Stimulated activated CD8-positive, alpha-beta memory T cell treated with anti-CD3 and anti-CD28 coated beads, Interleukin-4, amount 100 ng/mL, for 24 hours (primary cell): ENCODE measurements at places on chromosomes 5 and 9.

DNA sequence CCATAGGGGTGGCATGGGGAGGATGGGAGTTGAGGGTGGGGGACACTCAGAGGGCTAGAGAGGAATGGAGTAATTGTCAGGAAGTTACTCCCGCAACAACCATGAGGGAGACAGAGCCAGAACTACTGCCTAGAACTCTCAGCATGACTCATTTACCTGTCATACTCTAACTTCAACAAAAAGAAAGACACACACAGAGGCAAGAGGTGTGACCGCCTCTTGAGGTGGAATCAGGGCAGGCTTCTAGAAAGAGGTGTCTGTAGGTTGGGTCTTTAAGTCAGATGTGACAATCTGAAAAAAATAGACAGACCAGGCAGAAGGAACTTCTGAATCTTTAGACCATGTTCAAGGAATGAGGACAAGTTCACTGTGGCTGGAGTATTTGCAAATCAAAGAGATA lies 73.4 kb downstream of the GABBR2 start:
- DNase-seq: no peak

DNA sequence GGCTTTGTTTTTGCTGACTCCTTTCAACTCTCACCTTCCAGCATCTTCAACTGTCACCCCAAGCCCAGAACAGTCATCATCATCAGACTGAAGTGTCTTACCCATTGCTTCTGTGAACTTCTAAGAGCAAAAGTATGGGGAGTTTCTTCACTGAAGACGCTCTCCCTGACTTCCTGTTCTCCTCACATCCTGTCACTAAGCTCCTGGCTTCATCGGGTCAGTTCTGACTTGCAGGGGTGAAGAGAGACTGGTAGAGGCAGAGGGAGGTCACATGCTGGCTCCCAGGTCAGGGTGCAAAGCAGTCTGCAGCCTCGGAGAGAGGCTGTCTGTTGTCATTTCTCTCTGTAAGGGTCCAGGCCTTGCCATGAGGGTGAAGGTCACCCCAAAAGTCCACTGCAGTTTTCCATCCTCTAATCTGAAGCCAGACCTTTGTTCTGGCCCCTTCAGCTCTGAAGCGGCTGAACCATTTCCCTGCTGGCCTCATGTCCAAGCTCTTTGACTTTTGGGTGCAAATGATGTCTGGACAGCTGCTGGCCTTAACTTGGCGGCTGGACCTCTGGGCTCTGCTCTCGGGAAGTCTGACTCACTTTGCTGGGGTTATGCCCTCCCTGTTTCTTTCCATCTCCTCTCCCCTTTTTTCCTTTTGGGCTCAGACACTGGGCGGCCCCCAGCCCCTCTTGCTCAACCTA lies 305.0 kb downstream of the RAB3C start:
- DNase-seq: no peak

DNA sequence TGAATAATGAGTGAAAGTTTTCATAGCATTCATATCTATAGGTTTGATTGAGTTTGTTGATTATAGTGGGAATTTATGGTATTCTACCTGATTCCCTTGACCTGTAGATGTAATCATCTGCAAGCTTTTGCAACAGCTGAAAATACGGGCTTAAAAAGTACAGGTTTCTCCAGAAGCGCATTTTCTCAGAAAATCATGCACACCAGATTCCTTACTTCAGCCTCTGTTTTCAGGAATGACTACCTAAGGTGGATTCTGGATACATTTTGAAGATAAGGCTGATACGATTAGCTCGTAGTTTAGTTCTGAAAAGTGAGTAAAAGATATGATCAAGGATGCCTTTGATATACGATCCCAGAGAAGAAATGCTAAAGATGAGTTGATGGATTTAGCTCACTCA lies 694.8 kb upstream of the CDH10 start:
- DNase-seq: no peak

GRCh38 chr9:98821831-98822230 lies 14.4 kb downstream of the GALNT12 start:
- DNase-seq: no peak

DNA sequence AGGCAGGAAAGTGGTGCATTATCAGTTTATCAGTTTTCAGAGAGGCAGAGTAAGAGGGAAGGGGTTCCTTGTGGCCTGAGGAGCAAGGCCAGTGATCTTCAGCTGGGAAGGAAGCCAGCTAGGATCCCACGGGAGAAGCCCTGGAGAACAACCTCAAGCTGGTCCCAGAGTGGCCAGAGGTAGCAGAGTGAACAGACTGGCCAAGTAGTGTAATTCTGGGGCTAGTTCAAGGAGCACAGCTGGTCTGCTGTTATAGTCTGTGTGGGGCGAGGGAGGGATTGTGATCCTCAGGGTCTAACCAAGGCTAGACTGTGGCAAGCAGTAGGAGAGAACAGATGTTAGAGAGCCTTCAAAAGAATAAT lies 164.6 kb downstream of the CARTPT start:
- no peak for DNase-seq

DNA sequence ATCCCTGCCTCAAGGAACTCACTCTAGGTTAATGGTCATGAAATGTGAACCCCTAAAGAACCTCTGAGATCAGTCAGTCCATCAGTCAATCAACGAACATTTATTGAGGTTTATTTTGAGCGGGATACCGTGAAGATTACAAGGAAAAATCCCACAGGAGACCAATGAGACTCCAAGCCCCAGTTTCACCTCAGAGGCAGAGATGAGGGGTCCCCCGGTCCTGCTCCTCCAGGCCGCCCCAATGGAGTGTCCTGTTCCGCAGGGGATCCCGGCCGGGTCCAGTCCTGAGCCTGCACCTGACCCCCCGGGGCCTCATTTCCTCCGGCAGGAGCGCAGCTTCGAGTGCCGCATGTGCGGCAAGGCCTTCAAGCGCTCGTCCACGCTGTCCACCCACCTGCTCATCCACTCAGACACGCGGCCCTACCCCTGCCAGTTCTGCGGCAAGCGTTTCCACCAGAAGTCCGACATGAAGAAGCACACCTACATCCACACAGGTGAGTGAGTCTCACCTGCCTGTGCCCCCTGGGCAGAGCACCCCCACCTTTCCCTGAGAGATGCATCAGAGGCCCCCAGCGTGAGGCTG lies 11.0 kb downstream of the GFI1B start:
- no peak for DNase-seq

- DNase-seq: no peak
Measured at GRCh38 chr5:180486636-180487149, 7.5 kb upstream of the CNOT6 start.

GRCh38 chr9:131598121-131598520 lies 52.8 kb downstream of the PRRT1B start:
- no peak for DNase-seq

- DNase-seq: no peak
Measured at GRCh38 chr9:125359011-125359410, 97.4 kb downstream of the GAPVD1 start.

DNA sequence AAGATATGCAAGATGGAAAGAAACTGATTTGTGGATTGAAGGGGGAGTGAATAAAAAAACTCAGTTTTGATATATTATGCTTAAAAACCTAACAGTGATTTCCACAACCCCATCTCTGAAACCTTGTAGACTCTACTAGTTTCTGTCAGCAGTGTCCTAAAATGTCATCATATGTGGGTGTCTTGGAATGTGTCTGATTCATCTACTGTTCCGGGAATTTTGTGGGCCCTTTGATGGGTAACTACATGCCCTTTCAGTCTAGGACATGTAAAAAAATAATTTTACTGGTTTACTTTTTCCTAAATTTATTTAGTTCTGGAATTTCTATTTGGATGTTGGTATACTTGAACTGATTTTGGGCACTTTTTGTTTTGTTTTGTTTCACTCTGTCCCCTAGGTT lies 118.9 kb upstream of the NMUR2 start:
- no peak for DNase-seq

DNA sequence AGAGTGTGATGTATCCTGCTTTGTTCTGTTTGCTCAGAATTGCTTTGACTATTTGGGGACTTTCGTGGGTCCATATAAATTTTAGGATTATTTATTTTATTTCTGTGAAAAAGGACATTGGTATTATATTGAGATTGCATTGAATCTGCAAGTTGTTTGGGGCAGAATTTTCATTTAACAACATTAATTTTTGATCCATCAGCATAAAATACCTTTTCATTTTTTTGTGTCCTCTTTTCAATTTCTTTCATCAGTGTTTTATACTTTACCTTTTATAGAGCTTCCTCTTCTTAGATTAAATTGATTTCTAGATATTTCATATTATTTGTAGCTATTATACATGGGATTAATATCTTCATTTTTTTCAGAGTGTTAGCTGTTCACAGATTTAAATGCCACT lies 40.8 kb upstream of the FBXL7 start:
- no peak for DNase-seq

- DNase-seq: no peak
Measured at GRCh38 chr5:121667292-121667691, 184.4 kb upstream of the FTMT start.

DNA sequence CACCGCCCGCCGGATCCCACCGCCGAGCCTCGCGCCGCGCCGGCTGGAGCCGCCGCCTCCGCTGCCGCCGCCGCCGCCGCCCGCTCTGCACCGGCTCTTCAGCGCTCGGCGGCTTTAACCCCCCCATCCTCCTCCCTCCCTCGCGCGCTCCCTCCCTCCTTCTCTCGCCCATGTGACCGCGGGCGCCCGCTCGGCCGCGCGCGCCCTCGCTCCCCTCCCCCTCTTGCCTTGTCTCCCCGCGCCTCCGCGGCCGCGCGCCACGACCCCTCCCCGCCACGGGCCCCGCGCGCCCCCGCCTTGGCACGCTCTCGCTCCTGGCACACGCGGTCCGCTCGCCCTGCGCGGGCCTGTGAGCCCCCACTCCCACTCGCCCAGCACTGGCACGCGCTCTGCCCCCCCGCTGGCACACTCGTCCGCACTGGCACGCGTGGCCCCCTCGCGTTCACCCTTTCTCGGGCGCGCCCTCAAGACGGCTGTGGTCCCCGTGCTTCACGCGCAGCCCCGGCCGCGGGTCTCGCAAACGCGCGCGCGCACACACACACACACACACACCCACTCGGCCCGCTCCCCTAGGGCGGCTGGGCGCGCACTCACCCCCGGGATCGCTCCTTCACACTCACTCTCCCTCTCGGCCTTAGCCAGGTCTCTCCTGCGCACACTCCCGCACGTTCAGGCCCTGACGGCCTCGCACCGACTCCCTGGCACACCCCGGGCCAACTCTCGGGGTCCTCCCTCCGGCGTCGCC lies at the start of gene CNTFR:
Gene CNTFR (minus strand): TSS at position 89 of the 745 bp plus-strand sequence. CDS start 20,743 bp downstream, outside the sequence.
- DNase-seq: no peak

GRCh38 chr9:97504381-97505216 lies 3.1 kb downstream of the TMOD1 start:
- no peak for DNase-seq

- no peak for DNase-seq
Measured at GRCh38 chr9:110797611-110798010, 129.0 kb downstream of the MUSK start.

- no peak for DNase-seq
Measured at GRCh38 chr9:136004219-136004618, 43.0 kb upstream of the UBAC1 start.

GRCh38 chr5:83255268-83255667 lies 177.9 kb downstream of the XRCC4 start:
- DNase-seq: no peak

- DNase-seq: no peak
Measured at GRCh38 chr9:89305868-89306267, 5.1 kb upstream of the CKS2 start.

DNA sequence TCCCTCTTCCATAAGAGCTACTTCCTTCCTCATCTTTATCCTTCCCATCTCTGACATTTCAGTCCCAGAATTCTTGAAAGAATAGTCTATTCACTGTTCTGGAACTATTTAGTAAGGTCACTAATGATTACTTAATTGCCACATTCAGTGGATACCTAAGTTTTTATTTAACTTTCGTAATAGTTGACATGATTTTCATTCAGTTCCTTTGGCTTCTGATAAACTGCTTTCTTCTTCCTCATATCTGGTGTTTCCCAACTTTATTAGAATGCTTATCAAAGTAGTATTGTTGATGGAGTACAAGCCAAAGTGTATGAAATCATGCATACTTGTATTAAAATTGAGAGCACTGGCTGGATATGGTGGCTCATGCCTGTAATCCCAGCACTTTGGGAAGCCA lies 10.8 kb downstream of the UBE2D2 start:
- no peak for DNase-seq
